ENCODE measurements at places on chromosomes 2 and 18. TPM values are rescaled to one million over a fixed set of nuclear protein-coding genes. Genes with fewer than 3 reads are reported as not detected.
A peak's percentile ranks its signal among the peaks of the same experiment; 100 is the strongest.

GRCh38 chr2:1002350-1002749 lies 51.7 kb downstream of the SNTG2 start:
- no peak for DNase-seq

Gene ODC1
- 367 TPM for total RNA-seq

- no peak for DNase-seq
Observed at GRCh38 chr2:232831496-232831895, 38.6 kb upstream of the SNORC start.

DNA sequence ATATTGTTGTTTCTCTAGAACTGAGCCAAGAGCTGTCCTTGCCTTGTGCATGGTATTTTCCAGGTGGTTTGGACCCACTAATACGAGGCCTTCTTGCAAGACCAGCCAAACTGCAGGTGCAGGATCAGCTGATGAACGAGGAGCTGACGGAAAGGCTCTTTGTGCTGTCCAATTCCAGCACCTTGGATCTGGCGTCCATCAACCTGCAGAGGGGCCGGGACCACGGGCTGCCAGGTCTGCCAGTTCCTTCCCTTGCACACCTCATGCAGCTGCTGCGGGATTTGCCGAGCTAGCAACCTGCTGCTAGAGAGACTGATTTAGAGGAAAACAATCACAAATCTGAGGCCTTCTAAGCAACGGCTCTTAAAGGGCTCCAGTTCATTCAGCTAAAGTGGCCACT lies 74.5 kb downstream of the TPO start:
- DNase-seq: no peak

DNA sequence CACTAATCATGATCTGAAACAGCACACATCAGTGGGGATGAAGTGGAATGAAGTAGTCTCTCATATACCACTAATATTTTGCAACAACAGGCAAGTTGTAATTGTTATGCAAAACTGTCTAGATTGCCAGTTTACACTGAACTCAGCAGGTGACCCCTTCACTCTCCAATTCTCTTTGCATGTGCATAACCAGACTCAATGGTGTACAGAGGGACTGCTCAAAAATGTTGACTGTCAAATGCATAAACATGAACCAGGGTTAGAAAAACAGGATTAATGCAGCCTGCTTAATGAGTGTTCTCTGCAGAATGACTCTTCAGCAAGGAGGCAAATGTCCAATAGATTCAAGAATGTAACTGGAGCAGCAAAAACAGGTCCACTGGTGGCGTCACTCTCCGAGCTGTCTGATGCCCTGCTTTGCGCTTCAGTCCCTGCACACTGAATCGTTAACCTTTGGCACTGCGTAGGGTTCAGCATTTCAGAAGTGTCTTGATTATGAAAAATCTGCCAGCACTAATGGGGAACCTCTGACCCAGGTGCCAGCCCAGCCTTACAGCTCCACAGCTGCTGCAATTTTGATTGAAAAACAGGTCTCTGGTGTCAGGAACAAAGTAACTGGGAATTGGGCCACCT lies 209.3 kb downstream of the TDRD15 start:
- no peak for DNase-seq

DNA sequence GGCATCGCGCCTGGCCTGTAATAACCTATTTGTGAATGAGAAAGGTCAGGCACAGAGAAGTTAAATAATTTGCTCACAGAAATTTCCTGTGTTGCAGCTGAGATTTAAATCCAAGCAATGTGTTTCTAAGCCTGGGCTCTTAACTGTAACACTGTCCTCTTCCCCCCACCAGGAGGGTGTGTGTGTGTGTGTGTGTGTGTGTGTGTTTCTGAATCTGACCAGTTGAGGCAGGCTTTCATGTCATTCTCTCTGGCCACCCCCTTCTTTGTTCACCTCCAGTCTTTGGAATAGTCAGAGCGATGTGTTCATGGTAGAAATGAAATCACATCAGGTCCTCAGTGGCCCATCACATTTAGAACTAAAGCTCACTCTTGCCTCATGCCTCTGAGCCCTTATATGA lies 81.2 kb downstream of the NEDD4L start:
- DNase-seq: no peak

Gene LRP2
- 1.4 TPM for total RNA-seq

DNA sequence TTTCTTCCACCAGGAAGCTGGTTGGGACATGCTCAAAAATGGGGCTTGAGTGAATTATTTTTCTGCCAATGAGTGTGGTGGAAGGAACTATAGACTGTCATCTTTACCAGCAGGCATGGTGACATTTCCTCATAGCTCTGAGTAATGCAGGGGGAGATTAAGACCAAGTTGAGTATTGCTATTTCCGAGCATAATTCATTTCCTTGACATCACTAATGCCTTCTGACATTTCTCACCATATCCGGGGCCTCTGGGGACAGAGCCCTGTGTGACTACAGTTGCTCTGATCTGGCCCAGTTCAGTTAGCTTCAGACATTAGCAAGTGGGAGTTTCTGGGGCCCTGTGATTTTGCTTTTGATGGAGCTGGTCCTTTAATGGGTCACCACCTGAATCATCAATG lies 410.4 kb downstream of the MEIS1 start:
- DNase-seq: no peak

Gene GAD1
- 1.0 TPM for total RNA-seq

DNA sequence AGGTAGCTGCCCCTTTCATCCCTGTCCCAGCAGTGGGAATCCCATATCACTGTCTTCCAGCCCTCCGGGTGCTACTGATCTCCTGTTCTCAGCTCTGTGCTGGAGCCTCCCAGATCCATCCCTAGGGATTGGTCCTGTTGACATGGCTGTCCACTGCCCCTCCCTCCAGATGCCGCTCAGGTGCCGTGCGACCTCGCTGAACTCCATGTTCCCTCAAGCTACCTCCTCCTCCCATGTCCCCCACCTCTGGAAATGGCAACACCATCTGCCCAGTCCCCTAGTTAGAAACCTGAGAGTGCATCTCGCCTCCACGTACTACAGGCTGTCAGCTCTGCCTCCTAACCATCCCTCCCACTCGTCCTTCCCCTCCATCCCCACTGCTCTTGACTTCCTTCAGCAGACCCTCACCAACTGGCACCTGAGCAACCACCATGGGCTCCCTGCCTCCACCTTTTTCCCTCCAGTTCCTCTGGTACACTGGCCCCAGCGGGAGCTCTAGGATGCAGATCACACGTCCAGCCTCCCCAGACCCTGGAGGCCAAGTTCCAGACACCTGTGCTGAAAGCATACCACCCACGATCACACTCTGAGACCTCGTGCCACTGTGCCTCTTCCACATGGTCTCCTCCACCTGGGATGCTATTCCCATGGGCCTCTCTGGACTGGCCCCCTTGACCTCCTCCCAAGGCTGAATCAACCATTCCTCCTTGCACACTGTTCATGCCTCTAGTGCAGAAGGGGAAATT lies 106.8 kb downstream of the KLHL29 start:
- DNase-seq: no peak

DNA sequence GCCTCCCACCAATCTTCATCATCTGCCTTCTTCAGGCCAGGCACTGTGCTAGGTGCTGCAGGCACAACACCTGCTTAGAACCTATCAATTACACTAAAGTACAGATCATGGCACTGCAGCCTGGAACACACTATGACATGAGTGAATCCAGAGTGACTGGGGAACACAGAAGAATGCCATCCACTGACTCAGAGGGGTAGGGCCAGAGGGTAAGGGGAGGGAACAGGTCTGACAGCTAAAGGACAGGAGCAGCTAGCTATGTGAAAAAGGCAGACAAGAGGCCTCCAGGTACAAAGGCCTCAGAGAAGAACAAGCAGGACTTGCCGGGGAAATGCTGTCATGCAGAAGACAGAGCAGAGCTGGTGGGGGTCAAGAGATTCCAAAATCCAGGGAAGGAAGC lies 53.3 kb upstream of the ACAA2 start:
- no peak for DNase-seq

GRCh38 chr18:30245766-30246455 lies 796.6 kb downstream of the DSC3 start:
- no peak for DNase-seq

- peak; percentile 69 for DNase-seq
Observed at GRCh38 chr18:46071653-46072375, at the start of gene PSTPIP2. Gene PSTPIP2 (minus strand): TSS chr18:46072260. CDS start chr18:46072188, 72 bp downstream.

GRCh38 chr2:128379021-128380015 lies 60.6 kb upstream of the HS6ST1 start:
- no peak for DNase-seq

- no peak for DNase-seq
Observed at GRCh38 chr2:9773903-9774239, 69.4 kb upstream of the TAF1B start.

Gene DGUOK
- total RNA-seq: 97.1 TPM

Gene NT5DC4
- not detected for total RNA-seq

GRCh38 chr2:28779001-28779400 lies 27.4 kb downstream of the PPP1CB start:
- no peak for DNase-seq

Gene AGXT
- total RNA-seq: not detected

GRCh38 chr2:191875859-191876258 lies 29.0 kb upstream of the CAVIN2 start:
- DNase-seq: no peak

Gene BBS5
- 5.0 TPM for total RNA-seq

Gene ACMSD
- not detected for total RNA-seq

GRCh38 chr2:108918156-108918874 lies 70.7 kb downstream of the EDAR start:
- no peak for DNase-seq

GRCh38 chr2:211860224-211860623 lies 678.4 kb downstream of the ERBB4 start:
- no peak for DNase-seq

GRCh38 chr2:48984922-48985321 lies 169.4 kb downstream of the FSHR start:
- no peak for DNase-seq

DNA sequence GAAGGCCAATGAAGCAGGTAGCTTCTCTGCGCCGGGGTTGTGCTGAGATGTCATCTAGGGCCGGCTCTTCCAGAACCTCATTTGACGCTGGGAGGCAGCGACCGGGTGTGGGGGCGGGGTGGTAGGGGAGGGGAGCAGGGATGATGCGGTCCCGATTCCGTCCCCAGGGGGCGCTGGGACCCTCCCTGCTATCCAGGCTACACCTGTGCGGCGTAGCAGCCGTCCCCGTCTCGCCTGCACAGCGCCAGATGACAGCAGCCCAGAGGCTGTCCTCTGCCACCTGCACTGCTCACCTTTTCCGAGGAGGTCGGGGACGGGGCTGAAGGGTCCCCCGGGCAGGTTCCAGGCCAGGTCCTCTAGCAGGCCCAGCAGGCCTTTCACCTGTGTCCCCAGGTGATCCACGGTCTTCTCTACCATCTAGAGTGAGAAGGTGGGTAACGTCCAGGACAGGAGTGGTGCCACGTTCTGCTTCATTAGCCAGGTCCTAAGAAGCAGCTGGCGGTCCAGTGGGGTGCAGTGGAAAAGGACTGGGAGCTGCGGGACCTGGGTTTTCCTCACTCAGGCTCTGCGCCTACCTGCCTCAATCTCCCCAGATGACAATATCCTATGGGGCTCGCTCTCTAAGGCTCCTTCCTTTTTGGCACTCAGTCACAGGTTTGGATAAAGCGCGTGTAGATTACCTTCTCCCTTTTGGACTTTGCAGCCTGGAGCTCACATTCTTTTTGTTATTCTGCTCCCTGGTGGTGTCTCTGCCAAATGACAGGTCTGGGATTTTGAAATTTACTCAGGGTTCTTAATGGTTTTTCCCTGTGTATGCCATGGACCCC lies 56.0 kb upstream of the RAB6C start:
- DNase-seq: peak; percentile 21

Gene DES
- total RNA-seq: 0.39 TPM

GRCh38 chr2:154194909-154195643 lies 323.4 kb downstream of the GALNT13 start:
- no peak for DNase-seq

DNA sequence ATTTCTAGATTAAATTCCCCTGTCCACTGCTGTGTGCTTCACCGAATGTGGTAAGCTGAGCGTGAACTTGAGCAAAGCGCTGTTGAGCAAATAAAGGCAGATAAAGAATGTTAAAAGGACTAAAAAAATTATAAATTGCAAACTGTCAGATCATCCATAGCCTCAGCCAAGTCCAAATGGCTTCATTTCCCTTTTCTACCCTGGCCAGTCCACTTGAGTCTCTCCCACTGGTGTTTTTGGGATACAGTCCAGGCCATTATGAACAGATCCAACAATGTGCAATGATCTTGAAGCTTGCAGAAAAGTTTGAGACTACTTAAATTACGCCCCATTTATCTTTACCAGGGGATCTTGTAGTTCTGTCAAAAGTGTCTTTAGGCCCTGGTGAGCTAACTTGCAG lies 254.6 kb upstream of the PIK3C3 start:
- no peak for DNase-seq

DNA sequence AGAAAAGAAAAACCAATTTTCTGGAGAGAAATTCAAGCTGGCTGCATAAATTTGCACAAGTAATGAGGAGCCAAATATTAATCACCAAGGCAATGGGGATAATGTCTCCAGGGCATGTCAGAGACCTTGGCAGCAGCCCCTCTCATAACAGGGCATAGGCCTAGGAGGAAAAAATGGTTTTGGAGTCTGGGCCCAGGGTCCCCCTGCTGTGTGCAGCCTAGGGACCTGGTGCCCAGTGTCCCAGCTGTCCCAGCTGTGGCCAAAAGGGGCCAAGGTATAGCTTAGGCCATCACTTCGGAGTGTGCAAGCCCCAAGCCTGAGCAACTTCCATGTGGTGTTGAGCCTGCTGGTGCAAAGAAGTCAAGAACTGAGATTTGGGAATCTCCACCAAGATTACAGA lies 57.1 kb downstream of the SCN7A start:
- no peak for DNase-seq

- no peak for DNase-seq
Observed at GRCh38 chr2:46793423-46794416, 121.9 kb downstream of the MCFD2 start.

Gene FBXO36
- 1.3 TPM for total RNA-seq

DNA sequence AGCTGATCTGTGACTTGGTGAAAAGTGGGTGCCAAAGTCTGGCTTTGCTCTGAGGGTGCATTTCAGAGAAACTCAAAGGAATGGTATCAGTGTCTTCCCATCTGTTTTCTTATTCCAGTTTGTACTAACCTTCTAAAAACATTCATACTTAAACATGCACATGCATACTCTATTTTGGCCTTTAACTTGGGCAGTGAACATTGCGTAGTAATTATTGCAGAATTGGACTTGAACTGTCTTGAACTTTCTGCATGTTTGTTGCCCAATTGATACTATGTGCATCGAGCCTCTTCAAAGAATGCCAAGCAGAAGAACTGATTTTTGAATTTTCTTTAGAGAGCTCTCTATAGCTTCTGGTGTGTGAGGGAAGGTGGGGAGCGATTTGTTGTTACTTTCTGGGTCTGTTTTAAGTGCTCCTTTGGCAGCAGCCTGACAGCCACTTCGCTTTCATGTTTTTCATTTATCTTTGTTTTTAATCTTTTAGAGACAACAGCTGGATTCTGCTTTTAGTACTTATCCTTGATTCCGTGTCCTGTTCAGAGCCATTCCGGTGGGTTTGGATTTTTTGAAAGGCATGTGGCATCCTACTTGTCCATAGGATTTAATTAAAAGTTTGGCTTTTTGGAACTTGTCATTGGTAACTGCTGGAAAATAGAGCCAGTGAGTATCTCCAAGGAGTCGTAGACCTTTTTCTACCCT lies 159.2 kb downstream of the RAPGEF4 start:
- DNase-seq: no peak

Gene TXNDC2
- total RNA-seq: not detected

Gene MAP3K19
- total RNA-seq: not detected
